ENCODE measurements at places on chromosomes 16 and 17.
A peak's percentile ranks its signal among the peaks of the same experiment; 100 is the strongest.

- DNase-seq, result no peak
These were observed 58.1 kb downstream of the NDE1 start for GRCh38 chr16:15708096-15708495.

DNA sequence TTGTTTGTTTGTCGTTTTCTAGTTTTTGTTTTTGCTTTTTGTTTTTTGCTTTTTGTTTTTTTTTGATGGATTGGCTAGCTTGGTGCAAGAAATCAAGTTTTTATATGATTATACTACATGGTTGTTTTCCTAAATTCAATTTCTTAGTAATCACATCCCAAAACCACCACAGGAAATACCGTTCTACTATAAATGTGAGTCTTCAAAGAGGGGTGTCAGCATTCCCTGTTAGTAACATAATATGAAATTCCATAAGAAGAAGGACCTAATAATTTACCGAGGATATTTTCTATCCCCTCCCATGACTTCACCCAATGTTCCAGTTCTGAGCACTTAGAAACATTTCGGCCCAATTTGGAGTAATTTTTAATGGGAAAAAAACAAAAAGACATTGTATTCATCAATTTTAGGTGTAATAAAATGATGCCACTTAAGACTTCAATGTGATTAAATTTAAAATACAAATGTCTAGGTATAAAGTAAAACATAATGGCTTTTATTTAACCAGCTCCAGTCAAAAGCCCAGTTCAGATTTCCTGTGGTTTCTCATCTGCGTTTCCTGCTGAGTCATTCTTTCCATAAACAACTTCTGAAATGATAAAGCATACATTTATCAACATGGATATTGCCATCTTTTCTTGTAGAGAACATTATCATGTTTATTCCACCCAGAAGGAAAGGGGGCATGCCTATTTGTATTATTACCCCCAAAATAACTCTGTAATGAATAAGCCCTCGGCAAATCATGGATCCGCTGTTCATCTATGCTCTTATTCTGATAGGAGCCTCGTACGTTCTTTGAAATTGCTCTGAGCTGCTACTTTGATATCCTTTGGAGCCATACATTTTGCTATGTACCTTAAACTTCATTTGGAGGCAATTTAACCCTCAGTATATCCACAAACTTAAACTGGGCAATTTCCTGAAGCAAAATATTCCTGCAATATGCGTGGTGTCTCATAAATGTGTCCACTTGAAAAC lies 28.1 kb downstream of the HSBP1 start:
- no peak for DNase-seq

DNA sequence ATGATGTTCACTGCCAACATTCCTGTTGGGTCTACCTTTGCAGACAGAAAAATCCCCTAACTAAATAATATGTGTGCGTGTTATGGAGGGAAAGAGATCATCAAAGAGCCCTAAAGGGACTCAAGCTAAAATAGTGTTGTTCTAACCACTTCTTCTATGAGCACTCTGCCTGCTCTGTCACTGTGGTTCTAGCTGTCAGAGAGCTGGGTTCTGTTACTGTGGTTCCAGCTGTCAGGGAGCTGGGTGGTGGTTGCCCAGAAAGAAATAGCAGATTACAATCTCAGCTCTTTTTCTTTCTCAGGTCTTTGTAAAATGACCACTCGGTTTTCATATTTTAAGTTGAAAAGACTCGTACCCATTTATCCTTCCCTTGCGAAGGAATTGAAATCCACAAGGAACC lies 176.3 kb downstream of the HS3ST3A1 start:
- no peak for DNase-seq

DNA sequence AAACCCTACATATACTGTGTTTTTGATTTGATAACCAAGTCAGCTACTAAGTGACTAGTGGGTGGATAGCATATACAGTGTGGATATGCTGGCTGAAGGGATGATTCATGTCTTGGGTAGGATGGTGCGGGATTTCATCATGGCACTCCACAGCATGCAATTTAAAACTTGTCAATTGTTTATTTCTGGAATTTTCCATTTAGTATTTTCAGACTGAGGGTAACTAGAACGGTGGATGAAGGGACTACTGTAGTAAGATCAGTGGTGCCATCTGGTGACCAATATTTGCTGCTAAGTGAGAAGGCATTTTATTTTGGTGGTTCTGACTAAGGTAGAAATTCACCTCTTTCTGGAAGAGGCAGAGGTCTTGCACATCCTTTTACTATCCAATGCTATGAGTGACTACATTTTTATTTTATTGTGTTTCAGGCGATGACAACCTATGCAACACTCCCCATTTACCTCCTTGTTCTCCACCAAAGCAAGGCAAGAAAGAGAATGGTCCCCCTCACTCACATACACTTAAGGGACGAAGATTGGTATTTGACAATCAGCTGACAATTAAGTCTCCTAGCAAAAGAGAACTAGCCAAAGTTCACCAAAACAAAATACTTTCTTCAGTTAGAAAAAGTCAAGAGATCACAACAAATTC lies 3.1 kb downstream of the CDC6 start:
- peak; percentile 80 for DNase-seq

DNA sequence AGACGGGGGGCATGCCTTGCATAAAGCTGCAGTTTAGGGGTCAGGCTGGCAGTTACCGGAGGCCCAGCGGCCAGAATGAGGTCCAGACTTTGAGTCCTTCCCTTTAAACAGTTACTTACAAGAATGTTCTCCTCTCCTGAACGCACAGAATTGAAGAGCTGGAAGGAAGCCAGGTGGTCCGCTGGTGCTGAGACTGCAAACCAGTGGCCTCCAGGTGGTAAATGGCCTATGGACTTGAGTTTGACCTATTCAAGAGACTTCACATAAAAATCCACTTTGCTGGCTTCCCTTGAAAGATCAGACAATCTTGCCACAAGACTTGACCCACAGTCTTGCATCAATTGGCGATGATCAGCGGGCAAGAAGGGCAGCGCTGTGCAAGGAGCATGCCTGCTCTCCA lies 14.7 kb upstream of the SEZ6 start:
- no peak for DNase-seq

DNA sequence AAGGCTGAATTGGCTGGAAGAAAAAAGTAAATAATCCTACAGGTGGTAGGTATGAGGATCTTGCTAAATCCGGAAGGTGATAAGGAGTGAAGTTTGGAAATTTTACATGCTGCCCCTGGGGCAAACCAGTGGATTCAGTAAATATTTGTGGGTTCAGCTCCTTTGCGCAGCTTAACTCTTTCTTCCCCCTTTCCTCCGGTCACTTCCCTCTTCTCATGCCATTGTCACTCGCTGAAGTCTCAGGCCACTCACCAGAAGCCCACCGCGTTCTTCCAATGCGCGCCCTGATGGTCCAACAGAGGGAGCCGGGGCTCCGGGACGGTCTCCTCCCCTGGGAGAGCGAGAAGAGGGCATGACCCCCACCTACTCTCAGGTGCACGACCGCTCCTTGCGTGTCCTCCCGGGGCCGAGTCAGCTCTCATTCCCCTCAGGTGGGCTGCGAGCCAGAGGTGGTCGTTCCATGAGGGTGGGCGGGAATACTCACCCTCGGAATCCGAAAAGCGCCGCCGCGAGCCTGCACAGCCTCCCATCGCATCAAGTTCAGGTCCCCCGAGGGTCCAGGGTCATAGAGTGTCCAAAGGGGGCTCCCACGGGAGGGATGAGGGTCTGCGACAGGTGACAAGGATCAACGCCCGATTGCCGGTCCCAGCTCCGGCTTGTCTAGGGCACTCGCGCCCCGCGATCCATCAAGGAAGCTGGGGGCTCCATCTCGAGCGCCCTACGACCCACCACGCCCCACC lies 474 bp downstream of the CLN3 start:
- DNase-seq, result peak; percentile 68

GRCh38 chr16:1825864-1826690 lies 548 bp downstream of the HAGH start:
- peak; percentile 33 for DNase-seq

- DNase-seq, result no peak
These were observed 366.7 kb downstream of the KCNJ2 start for GRCh38 chr17:70535986-70536385.

GRCh38 chr16:3465301-3465700 lies 21.8 kb downstream of the NAA60 start:
- DNase-seq, result no peak

DNA sequence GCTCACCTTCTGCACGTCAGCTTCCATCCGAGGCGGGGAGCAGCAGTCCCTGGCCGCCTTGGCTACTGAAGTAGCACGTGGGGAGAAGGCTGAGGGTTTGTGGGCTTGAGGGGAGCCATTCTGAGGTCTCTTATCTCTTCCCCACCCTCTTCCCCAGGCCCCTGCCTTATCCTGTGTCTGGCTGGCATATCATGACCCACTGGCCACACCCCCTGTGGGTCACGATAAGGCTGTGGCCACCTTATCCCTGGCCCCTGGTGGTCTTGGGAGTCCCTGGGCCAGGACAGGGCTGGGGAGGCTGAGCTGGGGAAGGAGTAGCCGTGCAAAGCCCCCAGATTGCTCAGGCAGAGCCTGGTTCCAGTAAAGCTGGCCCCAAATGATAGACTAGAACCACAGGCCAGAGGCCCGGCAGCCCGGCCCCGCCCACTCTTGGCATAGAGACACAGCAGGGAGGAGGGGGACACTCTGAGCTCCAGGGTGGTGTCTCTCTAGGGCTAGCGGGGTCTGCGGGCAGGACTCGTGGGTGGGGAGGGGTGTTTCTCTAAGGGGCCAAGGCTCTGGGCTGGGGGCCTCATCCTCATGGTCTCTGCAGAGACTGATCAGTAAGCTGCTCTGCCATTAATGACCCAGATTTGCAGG lies 7.6 kb downstream of the SPNS2 start:
- no peak for DNase-seq

GRCh38 chr16:84973236-84973635 lies 38.1 kb downstream of the ZDHHC7 start:
- DNase-seq, result no peak

DNA sequence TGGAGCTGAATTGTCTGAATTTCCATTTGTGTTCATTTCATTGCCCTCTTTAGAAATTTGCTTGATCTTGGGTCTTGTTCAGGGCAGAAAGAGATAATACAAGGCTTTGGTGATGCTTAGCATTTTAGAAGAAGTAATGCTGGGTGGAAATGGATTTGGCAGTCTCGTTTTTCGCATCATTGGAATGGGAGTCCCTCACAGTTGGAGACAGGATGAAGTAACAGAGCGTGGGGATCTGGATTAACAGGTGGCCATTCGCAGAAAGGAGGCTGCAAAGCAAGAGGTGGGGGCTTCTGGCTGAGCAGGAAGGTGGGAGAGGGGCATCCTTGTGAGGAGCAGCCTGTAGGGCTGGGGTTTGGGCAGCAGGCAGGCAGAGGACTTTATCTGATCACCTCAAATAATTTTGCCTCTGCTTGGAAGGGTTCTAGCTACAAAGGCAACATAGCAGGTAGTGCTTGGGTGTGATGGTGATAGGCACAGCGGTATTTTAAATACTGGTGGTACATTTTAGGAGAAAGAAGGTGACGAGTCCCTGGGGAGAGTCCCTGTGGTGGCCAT lies 17.0 kb downstream of the KSR1 start:
- DNase-seq, result no peak

DNA sequence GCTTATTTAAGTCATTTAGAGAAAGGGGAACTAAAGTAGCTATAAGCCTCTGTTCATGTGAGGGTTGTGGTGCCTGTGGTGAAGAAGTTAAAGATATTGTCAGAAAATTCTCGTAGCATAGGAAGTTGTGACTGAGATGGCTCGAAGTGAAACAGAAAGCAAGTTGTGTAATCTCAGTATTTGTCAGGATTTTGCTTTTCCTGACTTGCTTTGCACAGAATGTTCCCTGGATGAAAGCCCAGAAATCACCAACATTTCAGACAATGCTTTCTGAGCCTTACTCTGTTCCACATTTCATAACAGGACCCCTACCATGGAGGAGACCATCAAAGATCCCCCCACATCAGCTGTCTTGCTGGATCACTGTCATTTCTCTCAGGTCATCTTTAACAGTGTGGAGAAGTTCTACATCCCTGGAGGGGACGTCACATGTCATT lies 10.6 kb downstream of the CALCOCO2 start:
- DNase-seq, result peak; percentile 99

GRCh38 chr17:37844158-37844976 lies 79.8 kb upstream of the TBC1D3K start:
- peak; percentile 80 for DNase-seq

DNA sequence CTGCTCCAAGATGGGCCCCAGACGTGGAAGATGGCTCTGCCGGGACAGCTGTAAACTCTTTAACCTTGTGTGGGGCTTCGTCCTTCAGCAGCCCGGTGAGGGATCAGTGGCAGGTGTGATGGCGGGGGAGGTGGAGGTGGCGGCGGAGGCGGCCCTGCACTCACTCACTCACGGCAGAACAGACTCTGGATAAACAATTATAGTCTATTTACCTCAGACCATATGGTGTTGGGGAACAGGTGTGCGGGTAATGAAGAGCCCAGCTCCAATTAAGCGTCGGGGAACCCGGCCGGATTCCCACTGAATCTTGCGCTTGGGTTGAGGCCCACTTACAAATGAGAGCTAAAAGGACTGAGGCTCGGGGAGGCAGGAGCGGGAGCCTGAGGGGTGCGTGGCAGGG lies 104.3 kb upstream of the SDK2 start:
- no peak for DNase-seq

DNA sequence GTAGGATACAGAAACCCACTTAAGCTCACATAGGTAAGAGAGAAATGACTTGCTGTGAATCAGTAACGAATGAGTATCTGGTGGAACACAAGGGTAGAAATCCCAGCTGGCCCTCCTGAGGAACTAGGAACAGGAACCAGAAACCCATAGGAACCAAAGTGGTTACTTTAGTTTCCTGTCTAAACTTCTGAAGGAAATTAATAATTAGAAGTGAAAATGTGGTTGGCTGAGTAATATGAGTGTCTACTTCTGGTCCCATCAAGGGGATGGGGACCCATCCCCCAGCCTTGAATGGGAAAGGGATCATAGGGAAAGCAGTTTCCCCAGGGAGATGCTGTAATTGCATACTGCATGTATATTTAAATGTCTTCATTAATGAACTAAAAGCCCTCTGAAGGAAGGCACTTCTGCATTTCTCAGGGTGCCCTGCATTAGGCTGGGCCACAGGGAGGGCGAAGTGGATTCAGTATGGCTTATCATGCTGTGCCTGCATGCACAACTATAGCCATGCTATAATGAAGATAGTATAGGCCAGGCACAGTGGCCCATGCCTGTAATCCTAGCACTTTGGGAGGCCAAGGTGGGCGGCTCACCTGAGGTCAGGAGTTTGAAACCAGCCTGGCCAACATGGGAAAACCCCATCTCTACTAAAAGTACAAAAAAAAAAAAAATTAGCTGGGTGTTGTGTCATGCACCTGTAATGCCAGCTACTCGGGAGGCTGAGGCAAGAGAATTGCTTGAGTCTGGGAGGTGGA lies 45.6 kb downstream of the CYB5B start:
- DNase-seq, result peak; percentile 58

DNA sequence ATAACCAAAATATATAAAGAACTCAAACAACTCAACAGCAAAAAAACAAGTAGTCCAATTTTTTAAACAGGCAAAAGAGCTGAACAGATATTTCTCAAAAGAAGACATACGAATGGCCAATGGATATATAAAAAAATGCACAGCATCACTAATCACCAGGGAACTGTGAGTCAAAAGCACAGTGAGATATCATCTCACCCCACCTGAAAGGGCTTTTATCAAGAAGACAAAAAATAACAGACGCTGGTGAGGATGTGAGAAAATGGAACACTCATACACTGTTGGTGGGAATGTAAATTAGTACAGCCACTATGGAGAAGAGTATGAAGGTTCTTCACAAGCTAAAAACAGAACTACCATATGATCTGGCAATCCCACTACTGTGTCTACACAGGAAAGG lies 7.4 kb downstream of the XYLT1 start:
- DNase-seq, result no peak

Measured in AML-193 (cell line).